ENCODE measurements at places on chromosomes 4 and X. TPM values are rescaled to one million over a fixed set of nuclear protein-coding genes. Genes with fewer than 3 reads are reported as not detected.

GRCh38 chrX:121283921-121284320 is 236.5 kb downstream of the GLUD2 start:
- DNase-seq: no peak

- DNase-seq: no peak
These were observed 25.0 kb upstream of the RAPGEF2 start for GRCh38 chr4:159077702-159078495.

GRCh38 chrX:40729598-40730584 is 5.5 kb downstream of the MED14 start:
- no peak for DNase-seq

GRCh38 chrX:40385256-40385655 is 195.5 kb upstream of the ATP6AP2 start:
- no peak for DNase-seq

Gene LINC00632
- 3.5 TPM for polyA plus RNA-seq

Gene TMPRSS11F
- 0.12 TPM for polyA plus RNA-seq

- DNase-seq: no peak
These were observed 30.9 kb downstream of the GATB start for GRCh38 chr4:151729731-151730559.

GRCh38 chr4:38691251-38692008 is 27.4 kb downstream of the KLF3 start:
- DNase-seq: no peak

Gene FDCSP
- polyA plus RNA-seq: 3.0 TPM

- peak; percentile 3 for DNase-seq
These were observed 1.3 kb downstream of the BDH2 start for GRCh38 chr4:103098341-103098740.

DNA sequence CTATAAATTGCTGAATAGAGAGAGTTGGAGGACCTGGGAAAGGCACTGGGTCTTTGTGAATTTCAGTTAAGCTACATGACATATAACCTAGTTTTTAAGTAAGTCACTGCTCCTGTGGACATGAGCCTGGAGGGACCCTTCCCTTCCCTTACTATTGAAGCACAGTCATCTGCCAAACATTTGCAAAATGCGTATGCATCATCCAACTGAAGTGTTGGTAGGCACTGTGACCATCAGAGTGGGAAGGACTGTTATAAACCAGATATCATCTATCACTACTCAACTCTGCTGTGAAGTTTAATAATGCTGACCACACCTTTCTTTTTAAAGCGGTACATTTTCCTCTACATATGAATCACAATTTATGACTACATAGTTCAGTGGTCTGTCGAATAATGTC is 5.2 kb downstream of the GABRA3 start:
- no peak for DNase-seq

GRCh38 chr4:96455045-96455720 is 615.3 kb downstream of the PDHA2 start:
- DNase-seq: no peak

DNA sequence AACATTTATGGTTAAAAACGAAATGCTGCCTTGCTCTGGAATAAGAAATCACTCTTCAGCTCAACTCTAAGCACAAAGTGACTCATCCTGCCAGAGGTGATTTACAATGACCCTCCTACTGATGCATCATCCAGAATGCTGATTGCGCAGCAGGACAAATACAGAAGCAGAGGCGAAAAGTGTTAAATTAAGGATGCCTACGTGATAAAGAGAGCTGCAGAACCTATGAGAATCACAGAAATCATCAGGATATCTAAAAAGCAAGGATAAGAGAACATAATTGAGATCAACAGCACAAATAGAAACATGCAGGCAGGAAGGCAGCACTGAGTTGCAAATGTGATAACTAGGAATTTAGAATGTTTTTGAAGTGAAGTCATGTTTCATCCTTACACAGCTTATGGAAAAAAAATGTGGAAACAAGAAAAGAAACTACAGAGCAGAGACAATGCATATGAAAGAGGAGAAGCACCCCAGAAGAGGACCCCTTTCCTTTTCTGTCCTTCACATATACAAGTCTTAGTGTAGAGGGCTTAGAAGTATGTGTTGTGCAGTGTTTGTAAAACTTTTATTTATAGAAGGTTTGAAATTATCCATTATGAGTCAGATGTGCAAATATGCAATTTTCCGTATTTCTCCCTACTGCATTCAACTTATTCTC is 188.4 kb downstream of the SLC7A11 start:
- peak; percentile 81 for DNase-seq

DNA sequence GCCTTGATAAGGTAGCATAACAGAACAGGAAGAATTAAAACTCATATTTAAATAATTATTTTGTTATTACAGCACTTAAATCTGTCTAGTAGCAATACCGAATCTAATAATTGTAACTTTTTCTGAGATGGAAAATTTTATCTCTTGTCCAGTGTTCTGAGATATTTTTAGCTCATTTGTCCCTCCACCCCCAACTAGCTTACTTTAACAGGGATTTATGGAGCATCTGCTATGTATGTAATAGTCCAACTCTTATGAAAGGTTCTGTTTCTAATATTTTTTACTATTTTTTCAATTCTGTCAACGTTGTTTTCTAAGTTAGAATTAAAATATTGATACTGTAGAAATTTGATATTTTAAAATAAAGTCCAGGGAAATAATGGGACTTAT is 38.2 kb upstream of the NUDT6 start:
- peak; percentile 48 for DNase-seq

GRCh38 chr4:128604840-128605239 is 204.7 kb upstream of the JADE1 start:
- no peak for DNase-seq

- DNase-seq: peak; percentile 83
These were observed 378.4 kb downstream of the ANKRD50 start for GRCh38 chr4:124334119-124334518.

GRCh38 chrX:109886122-109886761 is 116.7 kb upstream of the TMEM164 start:
- DNase-seq: no peak

DNA sequence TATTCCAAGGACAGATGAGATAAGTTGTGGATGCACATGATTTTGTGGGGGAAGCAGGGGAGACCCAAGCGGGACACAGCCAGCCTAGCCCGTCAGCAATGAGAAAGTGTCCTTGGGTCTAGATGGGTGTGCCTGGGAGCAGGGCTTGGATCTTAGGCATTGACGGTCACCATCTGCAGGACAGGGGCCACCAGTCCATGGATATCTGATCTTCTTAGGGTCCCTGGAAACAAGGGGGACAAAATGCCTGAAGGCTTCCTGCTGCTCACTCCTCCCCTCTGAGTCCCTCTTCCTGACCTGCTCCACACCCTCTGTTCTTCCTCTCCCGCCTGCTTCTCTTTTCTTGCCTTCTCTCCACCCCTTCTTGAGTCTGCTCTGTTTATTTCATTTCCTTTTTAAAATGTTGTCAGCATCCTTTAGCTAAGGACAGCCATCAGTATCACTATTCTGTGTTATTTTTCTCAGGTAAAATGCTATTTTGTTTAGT is 298.4 kb downstream of the RAPGEF2 start:
- no peak for DNase-seq

- no peak for DNase-seq
These were observed 24.6 kb upstream of the ARMCX4 start for GRCh38 chrX:101460669-101461068.

- no peak for DNase-seq
These were observed 37.3 kb upstream of the SPANXN2 start for GRCh38 chrX:143757887-143758286.

Gene TCEAL6
- polyA plus RNA-seq: not detected

- DNase-seq: no peak
These were observed 5.5 kb upstream of the MXD4 start for GRCh38 chr4:2267320-2267811.

DNA sequence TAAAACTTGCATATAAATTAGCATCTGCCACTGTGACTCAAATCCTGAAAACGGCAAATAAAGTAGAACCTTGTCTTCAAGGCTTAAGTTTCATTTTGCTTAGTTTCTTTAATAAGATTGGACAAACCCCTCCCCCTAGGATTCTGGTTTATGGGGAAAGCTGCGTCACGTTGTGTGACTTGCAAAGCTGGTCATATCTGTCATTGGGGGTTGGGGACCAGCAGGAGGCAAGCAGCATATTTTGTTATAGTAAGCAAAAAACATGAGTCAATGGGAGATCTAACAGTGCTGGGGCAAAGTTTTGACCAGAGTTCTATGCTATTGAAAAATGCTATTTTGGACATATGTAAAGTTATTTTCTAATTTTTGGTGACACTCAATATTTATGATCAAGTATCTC is 407.3 kb downstream of the PCDH18 start:
- DNase-seq: no peak

- no peak for DNase-seq
These were observed 22.5 kb downstream of the STX18 start for GRCh38 chr4:4519297-4519894.

DNA sequence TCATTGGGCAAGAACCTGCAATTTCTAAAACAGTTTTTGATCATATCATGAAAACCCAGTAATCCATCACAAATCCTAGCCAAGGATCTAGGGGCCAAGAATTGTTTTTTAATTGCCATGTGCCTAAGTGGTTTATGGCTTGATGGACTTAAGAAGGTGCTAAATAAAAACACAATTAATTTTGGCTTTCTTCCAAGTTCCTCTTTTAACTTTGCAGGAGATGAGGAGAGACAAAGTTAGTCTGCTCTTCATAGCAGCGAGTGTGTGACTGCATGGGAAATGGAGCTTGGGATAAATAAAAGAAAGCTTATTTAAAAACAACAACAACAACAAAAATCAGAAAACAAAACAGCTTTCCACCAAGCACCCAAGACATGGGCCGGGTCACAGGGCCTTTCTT is 41.4 kb downstream of the ARHGEF9 start:
- DNase-seq: no peak

- no peak for DNase-seq
These were observed 46.5 kb upstream of the FAT4 start for GRCh38 chr4:125268068-125268755.

DNA sequence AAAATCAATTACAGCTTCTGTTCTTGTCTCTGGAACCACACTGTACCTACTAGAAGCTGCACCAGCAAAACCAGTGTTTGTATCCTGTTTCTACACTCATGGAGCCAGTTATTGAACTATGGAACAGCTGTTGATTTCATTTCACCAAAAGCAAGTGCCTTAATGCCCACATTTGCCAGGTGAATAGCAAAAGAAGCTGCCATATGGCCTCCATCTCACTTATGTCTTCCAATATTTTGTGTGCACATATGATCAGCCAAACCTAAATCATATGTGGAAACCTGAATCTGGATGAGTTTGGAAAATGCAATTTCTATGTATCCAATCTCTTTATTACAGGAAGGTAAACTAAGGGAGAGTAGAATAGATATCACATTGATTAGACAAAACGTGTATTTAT is 415.8 kb upstream of the GRID2 start:
- no peak for DNase-seq

GRCh38 chr4:112511803-112512118 is 4.2 kb downstream of the NEUROG2 start:
- no peak for DNase-seq

- no peak for DNase-seq
These were observed 20.7 kb downstream of the ACE2 start for GRCh38 chrX:15579778-15580747.

Gene BEX2
- polyA plus RNA-seq: 29.3 TPM

Gene ODAPH
- 0.18 TPM for polyA plus RNA-seq

GRCh38 chr4:29852537-29852936 is 867.6 kb upstream of the PCDH7 start:
- DNase-seq: no peak

Gene LNX1
- polyA plus RNA-seq: 4.8 TPM

Gene GATA1
- polyA plus RNA-seq: 0.65 TPM

DNA sequence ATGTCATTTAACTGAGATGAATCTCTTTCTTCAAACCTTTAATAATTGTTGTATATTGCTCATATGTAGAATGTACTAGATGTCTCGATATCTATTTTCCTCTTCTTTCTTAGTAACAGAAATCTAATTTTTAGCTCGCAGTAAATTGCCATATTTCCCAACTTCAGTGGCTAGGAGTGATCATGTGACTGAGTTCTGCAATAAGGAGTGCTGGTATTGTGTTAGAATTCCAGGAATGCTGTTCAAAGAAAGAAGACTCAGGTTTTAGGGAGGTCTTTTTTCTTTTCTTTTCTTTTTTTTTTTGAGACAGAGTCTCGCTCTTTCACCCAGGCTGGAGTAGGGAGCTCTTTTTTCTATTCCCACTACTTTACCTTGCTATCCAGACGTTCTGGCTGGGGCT is 81.7 kb downstream of the SLC10A7 start:
- no peak for DNase-seq

- no peak for DNase-seq
These were observed 13.9 kb downstream of the PHF8 start for GRCh38 chrX:54030329-54030728.

DNA sequence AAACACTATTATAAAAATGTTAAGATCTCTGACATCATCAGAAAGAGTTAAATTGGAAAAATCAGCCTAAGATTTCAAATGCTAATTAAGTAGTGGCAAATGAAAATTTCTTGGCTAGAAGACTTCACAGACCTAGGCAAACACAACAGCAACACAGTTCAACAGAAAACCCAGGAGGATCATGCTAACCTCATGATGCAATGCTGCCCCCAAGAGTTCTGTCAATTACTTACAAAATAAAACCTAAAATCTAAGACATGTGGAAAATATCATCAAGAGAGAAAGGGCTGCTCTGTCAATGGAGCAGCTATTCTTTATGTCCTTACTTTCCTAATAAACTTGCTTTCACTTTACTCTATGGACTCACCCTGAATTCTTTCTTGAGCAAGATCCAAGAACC is 21.0 kb downstream of the S100G start:
- DNase-seq: peak; percentile 56

GRCh38 chrX:47160781-47161180 is 15.8 kb downstream of the RBM10 start:
- no peak for DNase-seq

DNA sequence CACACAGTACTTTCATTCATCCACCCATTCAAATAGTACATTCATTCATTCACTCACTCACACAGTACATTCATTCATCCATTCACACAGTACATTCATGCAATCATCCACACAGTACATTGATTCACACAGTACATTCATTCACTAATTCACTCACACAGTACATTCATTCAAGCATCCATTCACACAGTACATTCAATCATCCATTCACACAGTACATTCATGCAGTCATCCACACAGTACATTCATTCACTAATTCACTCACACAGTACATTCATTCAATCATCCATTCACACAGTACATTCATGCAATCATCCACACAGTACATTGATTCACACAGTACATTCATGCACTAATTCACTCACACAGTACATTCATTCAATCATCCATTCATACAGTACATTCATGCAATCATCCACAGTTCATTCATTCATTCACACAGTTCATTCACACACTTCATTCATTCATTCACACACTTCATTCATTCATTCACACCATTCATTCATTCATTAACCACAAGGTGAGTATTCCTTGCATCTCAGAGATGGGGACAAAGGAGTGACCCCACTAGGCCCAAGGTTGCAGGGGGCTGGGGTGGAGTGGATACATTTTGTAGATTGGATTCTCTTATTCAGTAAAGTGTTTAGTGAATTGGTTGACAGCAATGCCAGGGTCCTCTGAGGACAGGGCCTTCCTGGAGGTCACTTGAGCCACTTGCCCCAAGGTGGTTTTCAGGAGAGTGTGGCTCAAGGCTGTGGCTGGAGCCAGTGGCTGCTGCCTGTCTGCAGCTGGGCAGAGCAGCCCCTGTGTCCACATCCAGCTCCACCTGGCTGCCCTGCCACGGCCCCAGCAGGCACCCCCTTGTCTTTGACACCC is 4.3 kb upstream of the SPON2 start:
- no peak for DNase-seq

- no peak for DNase-seq
These were observed 304.7 kb upstream of the GATB start for GRCh38 chr4:152065545-152065944.

- DNase-seq: no peak
These were observed 91.9 kb downstream of the SEL1L3 start for GRCh38 chr4:25770847-25771246.

GRCh38 chr4:26061248-26061986 is 147.4 kb downstream of the SMIM20 start:
- no peak for DNase-seq

Data from muscle of back (tissue), 13 donors.